Foreskin keratinocyte (primary cell): ENCODE measurements at places on chromosomes 2 and 18. TPM values are rescaled to one million over a fixed set of nuclear protein-coding genes. Genes with fewer than 3 reads are reported as not detected.

TCF23 gene
- total RNA-seq: 0.03 and 0.04 TPM in 2 replicates

DYSF gene
- total RNA-seq: 0.56 and 0.82 TPM in 2 replicates

DSC2 gene
- total RNA-seq: 31.4 and 31.5 TPM in 2 replicates

TDRD15 gene
- not detected in 2 replicates for total RNA-seq

RRM2 gene
- 101 and 116 TPM in 2 replicates for total RNA-seq

MC5R gene
- total RNA-seq: not detected in 2 replicates

ALLC gene
- not detected in 2 replicates for total RNA-seq

GPAT2 gene
- 2.8 and 4.5 TPM in 2 replicates for total RNA-seq

KLHL14 gene
- total RNA-seq: not detected in 2 replicates

ASXL3 gene
- not detected in 2 replicates for total RNA-seq

LPIN1 gene
- total RNA-seq: 76.8 and 92.5 TPM in 2 replicates

ZBTB7C gene
- under 0.01 and 0.07 TPM in 2 replicates for total RNA-seq

TMEM169 gene
- 0.11 TPM in 1 of 2 replicates, not detected in the other for total RNA-seq

REG1B gene
- total RNA-seq: not detected in 2 replicates

IL1RN gene
- total RNA-seq: 20.8 and 28.9 TPM in 2 replicates

CARF gene
- 2.1 and 2.4 TPM in 2 replicates for total RNA-seq
